ENCODE measurements at places on chromosomes 7 and 10. TPM values are rescaled to one million over a fixed set of nuclear protein-coding genes. Genes with fewer than 3 reads are reported as not detected.

GRCh38 chr7:102185796-102186195 lies 100.9 kb upstream of the SH2B2 start:
- no peaks in the 10 kb centered on the region for H3K27me3 ChIP-seq
- H3K4me3 ChIP-seq, result no peak overlapping the region
- no peak for DNase-seq
- H3K36me3 ChIP-seq, result no peaks in the 10 kb centered on the region

- DNase-seq, result peak; percentile 65
- H3K27me3 ChIP-seq, result no peaks in the 10 kb centered on the region
- no peak overlapping the region for H3K4me3 ChIP-seq
- no peaks in the 10 kb centered on the region for H3K36me3 ChIP-seq
- H3K4me1 ChIP-seq, result peaks cover 5% of the 10 kb centered on the region
These were observed 46.9 kb downstream of the AHCYL2 start for GRCh38 chr7:129271500-129272355.

DNA sequence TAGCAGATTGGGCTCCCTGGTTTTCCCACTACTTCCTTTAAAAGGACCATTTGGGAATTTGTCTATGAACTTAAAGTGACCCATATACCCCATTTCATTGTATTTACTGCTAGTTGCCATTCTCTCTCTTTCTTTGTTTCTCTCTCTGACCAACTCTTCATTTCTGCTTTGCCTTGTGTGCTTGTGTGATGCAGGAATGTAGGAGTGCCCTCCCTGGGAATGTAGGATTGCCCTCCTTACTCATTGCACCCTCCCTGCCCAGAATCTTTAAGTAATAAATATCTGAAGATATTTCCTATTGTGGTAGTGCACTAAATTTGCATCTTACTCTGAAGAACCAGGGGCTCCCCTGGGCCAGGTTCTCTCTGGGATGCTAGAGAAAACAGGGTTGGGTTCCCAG lies 47.3 kb upstream of the KLF14 start:
- no peaks in the 10 kb centered on the region for H3K36me3 ChIP-seq
- H3K27me3 ChIP-seq, result peaks cover 31% of the 10 kb centered on the region
- no peak overlapping the region for H3K27ac ChIP-seq
- DNase-seq, result no peak
- H3K4me1 ChIP-seq, result no peaks in the 10 kb centered on the region
- H3K4me3 ChIP-seq, result no peak overlapping the region

Gene CLRN3
- not detected for total RNA-seq

Gene VWDE
- total RNA-seq, result 5.2 TPM
